ENCODE measurements at places on chromosomes 16 and 17.
A peak's percentile ranks its signal among the peaks of the same experiment; 100 is the strongest.

DNA sequence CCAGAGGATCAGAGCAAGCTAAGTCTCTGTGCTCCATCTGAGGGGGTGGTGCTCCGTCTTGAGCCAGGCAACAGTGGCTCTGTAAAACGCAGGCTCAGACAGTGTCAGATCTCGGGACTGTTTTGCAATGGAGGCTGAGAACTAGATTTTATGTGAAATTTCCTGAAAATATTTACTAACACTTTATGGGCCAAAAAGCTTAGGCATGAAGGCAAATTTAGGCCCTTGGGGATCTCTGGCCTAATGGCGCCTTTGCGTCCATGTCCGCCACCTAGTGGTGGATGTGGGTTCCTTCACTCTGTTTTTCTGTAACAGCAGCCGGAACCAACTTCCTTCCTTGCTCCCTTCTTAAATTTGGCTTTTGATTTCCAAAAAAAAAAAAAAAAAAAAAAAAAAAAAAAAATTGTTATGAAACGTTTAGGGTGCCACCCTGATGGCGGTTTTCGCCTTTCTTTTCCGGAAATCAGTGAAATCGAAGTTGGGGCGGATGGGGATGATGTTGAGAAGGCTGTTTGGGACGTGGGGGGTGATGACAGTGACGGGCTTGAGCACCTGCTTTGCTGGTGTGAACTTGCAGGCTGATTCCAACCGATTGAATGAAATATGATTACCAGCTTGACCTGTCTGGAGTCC, 14.0 kb upstream of the ELAC2 start:
- DNase-seq: peak; percentile 37

DNA sequence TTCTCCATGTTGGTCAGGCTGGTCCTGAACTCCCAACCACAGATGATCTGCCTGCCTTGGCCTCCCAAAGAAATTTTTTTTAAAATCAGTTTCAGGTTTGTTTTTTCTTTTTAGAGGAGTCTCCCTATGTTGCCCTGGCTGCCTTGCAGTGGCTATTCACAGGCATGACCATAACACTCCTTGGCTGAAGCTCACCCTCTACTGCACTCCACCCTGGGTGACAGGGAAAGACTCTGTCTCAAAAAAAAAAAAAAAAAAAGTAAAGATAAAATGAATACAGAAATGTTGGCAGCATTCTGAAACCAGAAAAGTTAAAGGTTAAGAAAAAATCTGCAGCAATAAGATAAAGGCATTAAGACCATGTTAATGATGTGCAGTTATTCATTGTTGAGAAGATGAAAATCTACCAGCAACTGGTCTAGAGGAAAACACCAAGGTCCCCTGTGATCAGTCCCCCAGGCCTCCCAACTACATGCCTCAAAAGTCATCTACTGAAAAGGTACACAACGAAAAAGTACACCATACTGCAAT, 15.1 kb downstream of the YWHAE start:
- no peak for DNase-seq

DNA sequence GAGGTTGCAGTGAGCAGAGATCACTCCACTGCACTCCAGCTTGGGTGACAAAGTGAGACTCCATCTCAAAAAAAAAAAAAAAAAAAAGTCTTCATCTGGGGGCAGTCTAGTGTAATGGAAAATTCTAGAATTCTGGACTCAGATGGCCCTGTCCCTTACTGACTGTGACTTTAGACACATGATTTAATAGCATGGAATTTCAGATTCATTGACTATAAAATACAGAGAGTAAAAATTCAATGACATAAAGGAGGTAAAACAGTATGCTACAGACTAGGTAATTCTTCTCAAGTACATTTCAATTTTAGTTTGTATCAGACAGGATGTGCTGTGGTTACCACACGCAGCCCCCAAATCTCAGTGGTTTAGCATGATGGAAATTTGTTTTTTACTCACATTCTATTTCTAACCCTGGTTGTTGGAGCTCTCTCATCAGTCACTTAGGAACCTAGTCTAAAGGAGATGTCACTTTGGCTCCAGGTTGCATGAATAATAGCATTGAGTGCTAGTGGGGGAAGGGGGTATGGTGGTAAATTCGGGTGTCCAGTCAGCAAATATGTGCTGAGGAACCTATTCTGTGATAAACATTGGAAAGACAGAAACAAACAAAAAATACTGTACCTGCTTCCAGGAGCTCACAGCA, 444.0 kb downstream of the XYLT1 start:
- no peak for DNase-seq

- no peak for DNase-seq
Observed at GRCh38 chr17:40022497-40022896, 7.3 kb downstream of the CSF3 start.

- DNase-seq: peak; percentile 26
Observed at GRCh38 chr17:81870131-81870980, 781 bp downstream of the ARHGDIA start.

- DNase-seq: no peak
Observed at GRCh38 chr17:78609191-78609641, 32.0 kb upstream of the DNAH17 start.

DNA sequence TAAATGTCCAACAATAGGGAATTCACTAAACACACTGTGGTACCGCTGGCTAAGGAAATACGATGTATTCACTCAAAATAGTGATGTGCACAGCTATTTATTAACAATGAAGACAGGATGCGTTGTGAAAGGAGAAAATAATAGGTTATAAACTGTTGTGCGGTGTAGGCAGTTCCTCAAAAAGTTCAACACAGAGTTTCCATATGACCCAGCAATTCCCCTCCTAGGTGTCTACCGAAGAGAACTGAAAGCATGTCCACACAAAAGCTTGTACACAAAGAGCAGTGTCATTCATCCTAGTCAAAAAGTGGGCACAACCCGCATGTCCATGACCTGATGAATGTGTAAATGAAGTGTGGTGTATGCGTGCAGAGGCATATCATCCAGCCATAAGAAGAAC, 1.2 kb upstream of the CES1 start:
- DNase-seq: no peak

- peak; percentile 3 for DNase-seq
Observed at GRCh38 chr17:77190576-77190975, 49.8 kb downstream of the SEC14L1 start.

DNA sequence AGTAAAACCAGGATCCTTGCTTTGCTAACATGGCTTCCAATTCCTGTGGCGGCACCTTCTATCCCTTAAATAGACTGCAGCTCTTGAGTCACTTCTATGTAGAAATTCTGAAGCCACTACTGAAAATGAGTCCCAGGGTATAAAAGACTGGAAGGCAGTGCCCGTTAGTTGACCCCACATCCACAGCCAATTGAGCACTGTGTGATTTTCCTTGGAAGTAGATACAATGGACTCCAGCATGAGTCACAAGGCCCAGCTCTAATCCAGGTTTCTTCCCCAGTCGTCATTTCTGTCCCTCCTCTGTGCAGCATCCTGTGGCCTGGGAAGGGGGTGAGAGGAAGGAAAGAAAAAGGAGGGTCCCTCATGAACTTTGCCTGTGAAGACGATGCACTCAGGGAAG, 69.5 kb downstream of the HLF start:
- no peak for DNase-seq

DNA sequence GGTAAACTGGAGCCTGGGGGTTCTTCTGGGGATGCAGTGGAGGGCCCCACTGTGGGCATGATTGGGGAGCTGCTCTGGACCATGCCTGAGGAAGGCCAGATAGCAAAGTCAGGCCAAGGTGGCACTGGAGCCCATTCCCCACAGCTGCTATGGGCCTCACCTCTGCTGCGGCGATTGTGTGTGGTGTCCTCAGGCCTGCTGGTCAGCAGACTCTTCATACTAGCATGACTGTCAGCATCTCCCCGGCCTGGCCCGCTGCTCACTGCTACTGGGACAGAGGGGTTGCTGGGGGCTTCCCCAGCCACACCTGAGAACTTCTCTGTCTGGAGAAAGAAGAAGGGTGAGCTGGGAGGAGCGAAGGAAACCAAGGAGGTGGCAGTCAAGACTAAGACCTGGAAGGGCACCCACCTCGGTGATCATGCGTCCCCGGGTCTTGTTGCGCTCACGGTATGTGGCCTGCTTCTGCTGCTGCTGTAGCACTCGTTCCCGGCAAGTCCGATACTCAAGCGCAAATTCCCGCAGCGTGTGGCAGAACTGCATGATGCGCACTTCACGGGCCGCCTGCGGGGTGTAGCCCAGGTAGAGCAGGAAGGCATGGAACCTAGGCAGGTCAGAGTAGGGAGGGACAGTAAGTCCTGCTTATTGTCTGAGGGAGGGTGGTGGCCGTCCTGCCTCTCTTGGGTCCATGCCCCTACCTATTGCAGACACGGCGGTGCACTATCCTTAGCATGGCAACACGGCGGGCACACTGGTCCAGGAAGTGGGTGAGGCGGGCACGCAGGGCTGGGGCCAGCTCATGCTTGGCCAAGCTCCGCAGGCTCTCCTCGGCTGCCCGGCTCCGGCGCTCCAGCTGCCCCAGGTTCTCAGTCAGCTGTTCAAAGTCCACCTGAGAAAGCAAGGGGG, 3.2 kb downstream of the TMEM208 start:
- no peak for DNase-seq

GRCh38 chr17:72671016-72671415, 421.5 kb downstream of the SLC39A11 start:
- no peak for DNase-seq

DNA sequence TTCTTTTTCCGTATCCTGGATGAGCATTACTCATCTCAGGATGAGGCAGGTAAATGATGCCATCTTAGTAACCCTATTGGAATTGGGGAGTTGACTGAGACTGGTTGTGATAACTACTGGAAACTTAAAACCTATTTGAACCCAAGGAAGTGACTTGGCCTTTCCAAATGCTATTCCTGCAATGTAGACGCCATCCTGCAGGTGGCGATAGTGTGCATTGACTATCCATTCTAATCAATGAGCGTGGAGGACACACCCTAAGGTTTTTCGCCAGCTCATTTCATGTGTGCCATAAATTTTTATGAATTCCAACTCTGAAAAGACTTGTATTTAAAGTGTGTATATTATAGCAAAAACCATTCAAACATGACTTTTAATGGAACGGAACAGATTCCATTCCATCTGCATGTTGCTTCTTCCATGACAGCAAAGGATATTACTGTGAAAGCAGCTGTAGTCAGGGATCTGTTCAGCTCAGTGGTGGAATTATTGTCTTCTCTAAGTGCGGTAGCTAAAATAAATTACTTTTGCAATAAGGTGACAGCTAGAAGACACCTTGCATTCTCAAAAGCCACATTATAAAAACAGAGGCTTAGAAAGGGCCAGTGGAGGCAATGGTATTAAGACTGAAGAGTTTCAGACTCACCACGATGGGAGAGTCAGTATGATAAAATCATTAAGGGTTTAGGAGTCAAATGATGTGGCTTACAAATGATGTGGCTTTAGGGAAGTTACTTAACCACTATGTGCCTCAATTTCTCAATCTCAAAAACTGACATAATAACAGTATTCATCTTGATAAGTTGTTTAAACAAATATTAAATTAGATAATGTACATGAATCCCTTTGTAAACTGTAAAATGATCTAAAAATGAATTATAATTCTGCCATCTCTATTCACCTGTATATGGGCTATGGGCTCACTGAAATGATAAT, 55.5 kb downstream of the SYT17 start:
- DNase-seq: no peak

- no peak for DNase-seq
Observed at GRCh38 chr16:70676675-70677498, 9.0 kb downstream of the MTSS2 start.

- peak; percentile 16 for DNase-seq
Observed at GRCh38 chr17:77233635-77234334, 93.0 kb downstream of the SEC14L1 start.

DNA sequence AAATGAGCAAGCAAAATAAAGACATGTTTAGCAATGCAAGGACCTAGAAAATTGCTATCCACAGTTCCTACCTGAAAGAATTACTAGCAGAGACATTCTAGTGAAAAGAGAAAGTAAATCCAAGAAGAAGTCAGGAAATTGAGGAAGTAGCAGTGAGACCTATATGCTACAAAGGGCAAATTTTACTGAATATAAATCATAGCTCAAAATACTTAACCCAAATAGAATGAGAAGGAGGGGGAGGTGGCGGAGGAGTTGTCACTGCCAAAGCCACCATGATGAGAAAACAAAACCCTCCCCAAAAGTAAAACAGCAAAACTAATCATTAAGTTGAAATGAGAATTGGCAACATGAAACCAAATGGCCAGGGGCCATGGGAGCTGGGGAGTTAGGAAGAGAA, 39.3 kb downstream of the PITPNM3 start:
- no peak for DNase-seq

DNA sequence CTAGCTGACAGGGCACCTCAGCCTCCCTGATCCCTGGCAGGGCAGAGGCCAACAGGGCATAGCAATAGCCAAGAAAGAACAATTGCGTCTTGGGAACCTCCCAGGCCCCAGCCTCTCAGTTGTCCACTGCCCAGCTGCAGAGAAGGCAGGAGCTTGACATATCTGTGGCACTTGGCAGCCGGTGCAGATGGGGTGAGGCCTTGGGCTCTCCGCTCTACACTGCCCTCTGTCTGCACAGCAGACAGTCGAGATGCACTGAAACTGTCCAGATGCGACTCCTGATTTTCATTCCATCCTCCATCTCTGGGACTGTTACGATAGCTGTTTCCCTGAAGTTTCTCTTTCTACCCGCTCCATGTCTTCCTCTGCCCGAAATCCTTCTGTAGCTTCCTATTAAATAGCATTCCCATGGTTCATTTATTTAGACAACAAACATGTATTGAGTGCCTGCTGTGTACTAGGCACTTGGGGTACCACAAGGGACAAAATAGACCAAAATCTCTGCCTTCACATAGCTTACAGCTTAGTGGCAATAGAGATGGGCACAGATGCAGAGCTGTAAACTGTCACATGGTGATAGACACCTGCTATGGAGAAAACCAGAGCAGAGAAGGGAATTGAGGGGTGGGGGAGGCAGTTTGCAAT, 3.3 kb downstream of the POLR3E start:
- no peak for DNase-seq

GRCh38 chr16:84214451-84215066, 23.6 kb downstream of the ADAD2 start:
- no peak for DNase-seq

- DNase-seq: no peak
Observed at GRCh38 chr17:81402530-81402941, 7.3 kb downstream of the BAHCC1 start.

- DNase-seq: no peak
Observed at GRCh38 chr17:6532441-6532885, 23.9 kb downstream of the PITPNM3 start.

GRCh38 chr16:11691771-11692170, 23.5 kb downstream of the SNN start:
- no peak for DNase-seq

- peak; percentile 58 for DNase-seq
Observed at GRCh38 chr16:17470908-17471718, at the start of gene XYLT1. TSS of gene XYLT1 (minus strand) at chr16:17470960. CDS start at chr16:17470796, 164 bp downstream.

DNA sequence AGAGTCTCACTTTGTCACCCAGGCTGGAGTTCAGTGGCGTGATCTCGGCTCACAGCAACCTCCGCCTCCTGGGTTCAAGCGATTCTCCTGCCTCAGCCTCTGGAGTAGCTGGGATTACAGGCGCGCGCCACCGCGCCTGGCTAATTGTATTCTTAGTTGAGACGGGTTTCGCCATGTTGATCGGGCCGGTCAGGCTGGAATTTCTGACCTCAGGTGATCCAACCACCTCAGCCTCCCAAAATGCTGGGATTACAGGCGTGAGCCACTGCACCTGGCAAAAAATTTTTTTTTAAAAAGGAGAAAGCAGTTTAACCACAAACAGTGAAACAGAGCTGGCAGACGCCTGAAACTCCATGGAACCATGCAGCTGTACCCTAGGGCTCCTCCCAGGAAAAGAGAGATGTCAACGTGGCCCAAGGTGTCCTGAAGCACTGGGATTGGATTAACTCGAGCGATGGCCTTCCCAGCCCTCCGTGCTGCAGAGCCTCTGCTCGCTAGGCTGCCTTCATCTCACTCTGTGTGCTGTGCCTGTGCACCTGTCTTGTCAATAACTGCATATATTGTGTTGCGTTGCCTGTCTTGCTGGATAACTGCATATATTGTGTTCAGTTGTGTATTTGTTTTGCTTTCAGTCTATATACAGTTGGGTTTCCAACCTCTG, 29.6 kb upstream of the FOXK2 start:
- DNase-seq: no peak
